ENCODE measurements at places on chromosomes 4 and X. TPM values are rescaled to one million over a fixed set of nuclear protein-coding genes. Genes with fewer than 3 reads are reported as not detected.

DNA sequence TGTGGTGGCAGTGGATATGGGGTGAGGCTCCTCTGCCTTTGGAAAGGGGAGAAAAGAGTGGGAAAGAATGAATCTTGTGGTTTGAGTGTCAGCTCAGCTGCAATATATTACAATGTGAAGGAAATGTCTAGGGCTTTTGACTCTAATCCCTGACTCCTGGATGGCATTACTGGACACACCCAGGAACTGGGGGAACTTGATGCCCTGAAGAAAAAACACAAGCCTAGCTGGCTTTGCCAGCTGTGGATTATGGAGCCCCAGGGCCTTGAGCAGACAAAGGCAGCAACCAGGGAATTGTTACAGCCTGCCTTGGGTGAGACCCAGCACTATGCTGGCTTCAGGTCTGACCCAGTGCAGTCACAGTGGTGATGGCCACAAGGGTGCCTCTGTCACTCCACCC, 57.1 kb upstream of the CYSLTR1 start:
- DNase-seq, result no peak

GRCh38 chr4:167234316-167234881, at the start of gene SPOCK3:
SPOCK3 (minus strand) TSS chr4:167234494.
- peak; percentile 76 for DNase-seq

- no peak for DNase-seq
Measured at GRCh38 chrX:71953946-71954345, 43.3 kb downstream of the NHSL2 start.

MAN2B2 gene
- total RNA-seq, result 15.5 TPM

- DNase-seq, result no peak
Measured at GRCh38 chr4:15015170-15015569, 12.9 kb downstream of the CPEB2 start.

HTR2C gene
- total RNA-seq, result not detected

GRCh38 chrX:42955349-42955748, 177.4 kb upstream of the PPP1R2C start:
- no peak for DNase-seq

RHOXF2 gene
- not detected for total RNA-seq

All from glutamatergic neuron (in vitro differentiated cells).